ENCODE measurements at places on chromosomes 3 and 15. TPM values are rescaled to one million over a fixed set of nuclear protein-coding genes. Genes with fewer than 3 reads are reported as not detected.

The SOX2 gene
- 3.7 TPM for total RNA-seq

The FILIP1L gene
- total RNA-seq = 0.45 TPM

DNA sequence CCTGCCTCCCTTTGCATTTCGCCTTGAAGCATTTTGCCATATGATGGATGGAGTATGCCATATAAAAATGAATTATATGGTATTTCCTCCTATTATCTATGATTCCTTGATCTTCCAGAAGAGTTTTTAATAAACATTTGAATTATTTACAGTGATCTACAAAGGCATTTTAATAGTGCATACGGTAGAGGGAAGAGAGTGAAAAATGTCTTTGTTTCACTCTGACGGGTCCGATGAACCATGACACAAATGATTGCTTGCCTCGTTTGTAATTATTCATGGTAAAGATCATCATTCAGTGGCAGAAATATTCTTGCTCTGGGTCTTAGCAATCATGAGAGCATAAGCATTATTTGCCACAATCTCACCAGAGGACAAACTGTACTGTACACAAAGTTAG lies 1010.9 kb downstream of the NTRK3 start:
- no peak for DNase-seq
- H3K4me1 ChIP-seq = no peaks in the 10 kb centered on the region
- no peaks in the 10 kb centered on the region for H3K27me3 ChIP-seq
- H3K27ac ChIP-seq = no peak overlapping the region

GRCh38 chr15:93920204-93920603 lies 311.2 kb upstream of the MCTP2 start:
- H3K27me3 ChIP-seq = no peaks in the 10 kb centered on the region
- H3K4me1 ChIP-seq = peaks cover 5% of the 10 kb centered on the region
- peak overlapping the region; percentile 59 for H3K4me3 ChIP-seq
- DNase-seq = no peak
- H3K27ac ChIP-seq = no peak overlapping the region

DNA sequence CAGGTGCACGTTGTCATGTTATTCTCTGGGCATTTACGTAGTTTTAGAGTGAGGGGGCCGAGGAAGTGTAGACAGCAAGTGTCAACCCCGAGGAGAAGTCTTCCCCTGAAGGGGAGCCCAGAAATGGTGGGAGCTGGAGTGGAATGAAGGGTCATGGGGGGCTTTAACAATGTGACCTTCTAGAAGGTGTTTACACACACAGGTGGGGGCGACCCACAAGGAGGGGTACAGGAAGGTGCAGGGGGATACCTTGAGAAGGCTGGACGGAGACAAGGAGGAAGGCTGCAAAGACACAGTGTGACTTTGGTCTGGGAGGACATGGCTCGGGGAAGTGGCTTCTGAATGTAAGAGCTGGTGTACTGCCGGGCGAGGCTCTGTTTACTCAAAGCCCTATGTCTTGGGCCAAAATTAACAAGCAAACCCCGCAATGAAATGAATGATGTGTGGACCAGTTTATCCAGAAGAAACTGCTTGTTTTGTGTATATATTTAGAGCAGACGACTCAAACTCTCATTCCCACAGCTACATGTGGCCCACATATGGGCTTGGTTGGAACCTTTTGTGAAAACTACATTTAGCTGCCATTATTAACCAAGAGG lies 18.7 kb downstream of the TRPM1 start:
- no peaks in the 10 kb centered on the region for H3K27me3 ChIP-seq
- H3K36me3 ChIP-seq = no peaks in the 10 kb centered on the region
- no peak for DNase-seq
- H3K27ac ChIP-seq = no peak overlapping the region

GRCh38 chr3:71392251-71392650 lies 191.3 kb downstream of the FOXP1 start:
- no peak for DNase-seq
- H3K27me3 ChIP-seq = no peaks in the 10 kb centered on the region
- H3K27ac ChIP-seq = no peak overlapping the region
- H3K36me3 ChIP-seq = no peaks in the 10 kb centered on the region
- H3K4me3 ChIP-seq = no peak overlapping the region
